ENCODE measurements at places on chromosomes 16 and 17.

DNA sequence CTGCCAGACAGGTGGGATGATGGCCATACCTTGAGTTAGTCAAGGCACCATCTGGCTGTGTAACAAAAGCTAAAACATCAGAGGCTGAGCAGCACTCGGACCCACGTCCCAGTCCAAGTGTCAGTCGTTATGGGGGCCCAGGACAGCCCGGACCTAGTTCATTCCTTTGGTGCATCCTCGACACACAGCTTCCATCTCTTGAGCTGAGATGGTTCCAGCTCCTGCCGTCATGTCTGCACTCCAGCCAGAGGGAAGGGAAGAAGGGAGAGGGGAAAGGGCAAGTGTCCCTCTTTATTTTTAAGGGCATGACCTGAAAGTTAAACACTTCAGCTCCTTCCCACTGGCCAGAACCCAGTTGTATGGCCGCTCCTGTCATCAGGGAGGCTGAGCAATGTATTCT, 218.0 kb downstream of the SEC14L1 start:
- DNase-seq, result no peak

DNA sequence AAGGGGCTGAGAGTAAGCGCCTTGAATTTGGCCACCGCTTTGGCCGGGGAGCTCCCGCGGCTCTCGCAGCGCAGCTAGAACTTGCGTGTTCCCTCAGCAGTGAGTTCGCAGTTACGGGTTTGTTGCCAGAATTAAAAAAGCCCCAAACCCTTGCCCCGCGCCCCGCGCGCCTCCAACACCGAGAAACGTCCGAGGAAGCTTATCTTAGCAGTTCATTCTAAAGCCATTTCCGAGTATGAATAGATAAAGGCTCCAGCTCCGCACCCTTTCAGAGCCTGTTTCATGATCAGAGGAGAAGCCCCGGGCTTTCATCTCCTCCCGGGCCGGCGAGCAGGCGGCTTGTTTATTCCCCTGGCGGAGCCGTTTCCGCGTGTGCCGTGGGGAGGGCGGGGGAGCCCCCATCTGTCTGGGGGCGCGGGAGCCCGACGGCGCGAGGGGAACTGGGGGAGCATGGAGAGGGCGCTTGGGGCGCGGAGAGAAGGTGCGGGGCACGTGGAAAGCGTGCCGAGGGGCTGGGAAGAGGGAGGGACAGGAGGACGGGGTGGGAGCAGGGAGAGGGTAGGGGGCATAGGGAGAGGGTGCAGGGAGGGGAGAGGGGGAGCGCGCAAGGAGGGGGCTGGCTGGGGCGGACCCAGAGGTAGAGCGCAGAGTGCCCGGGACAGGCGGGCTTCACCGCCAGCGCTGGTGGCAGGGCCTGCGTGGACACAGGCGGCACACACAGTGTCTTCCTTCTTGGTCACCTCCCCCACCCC, 9.9 kb downstream of the TBX4 start:
- DNase-seq, result no peak

- no peak for DNase-seq
Observed at GRCh38 chr17:29158488-29159275, 21.5 kb downstream of the MYO18A start.

GRCh38 chr17:79176792-79177601, 102.4 kb downstream of the ENGASE start:
- DNase-seq, result no peak

DNA sequence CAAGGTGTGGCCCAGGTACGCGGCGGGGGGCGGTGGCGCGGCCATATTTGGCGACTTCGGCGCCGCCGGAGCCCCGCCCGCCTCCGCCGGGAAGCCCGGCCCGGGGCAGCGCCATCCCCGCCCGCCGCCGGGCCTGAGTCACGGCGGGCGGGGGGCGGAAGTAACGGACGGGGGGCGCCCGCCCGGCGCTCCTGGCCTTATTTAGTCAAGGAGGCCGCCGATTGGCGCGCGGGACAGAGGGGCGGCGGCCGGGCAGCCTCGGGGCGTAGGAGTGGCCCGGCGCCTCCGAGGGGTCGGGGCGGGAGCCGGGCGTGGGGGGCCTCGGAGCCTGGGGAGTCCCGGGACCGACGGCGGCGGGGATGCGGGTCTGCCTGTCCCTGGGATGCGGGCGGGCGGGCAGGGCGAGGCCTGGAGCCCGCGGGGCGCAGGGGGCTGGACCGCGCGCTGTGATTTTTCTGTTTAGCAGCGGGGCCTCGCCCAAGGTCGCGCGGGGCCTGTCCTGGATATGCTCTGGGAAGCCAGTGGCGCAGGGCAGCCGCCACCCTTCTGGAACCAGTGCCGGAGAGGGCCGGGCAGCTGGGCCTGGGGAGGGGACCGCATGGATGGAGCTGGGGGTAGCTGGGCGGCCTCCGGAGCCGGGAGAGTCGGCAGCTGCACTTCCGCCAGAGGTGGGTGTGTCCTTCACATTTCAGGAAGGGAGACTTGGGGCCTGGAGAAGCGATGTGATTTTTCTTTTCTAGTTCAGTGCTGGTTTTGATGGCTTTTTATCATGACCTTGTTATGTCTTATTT, 2.3 kb upstream of the ACTG1 start:
- DNase-seq, result no peak

GRCh38 chr17:83177611-83178532, 98.5 kb downstream of the METRNL start:
- no peak for DNase-seq

DNA sequence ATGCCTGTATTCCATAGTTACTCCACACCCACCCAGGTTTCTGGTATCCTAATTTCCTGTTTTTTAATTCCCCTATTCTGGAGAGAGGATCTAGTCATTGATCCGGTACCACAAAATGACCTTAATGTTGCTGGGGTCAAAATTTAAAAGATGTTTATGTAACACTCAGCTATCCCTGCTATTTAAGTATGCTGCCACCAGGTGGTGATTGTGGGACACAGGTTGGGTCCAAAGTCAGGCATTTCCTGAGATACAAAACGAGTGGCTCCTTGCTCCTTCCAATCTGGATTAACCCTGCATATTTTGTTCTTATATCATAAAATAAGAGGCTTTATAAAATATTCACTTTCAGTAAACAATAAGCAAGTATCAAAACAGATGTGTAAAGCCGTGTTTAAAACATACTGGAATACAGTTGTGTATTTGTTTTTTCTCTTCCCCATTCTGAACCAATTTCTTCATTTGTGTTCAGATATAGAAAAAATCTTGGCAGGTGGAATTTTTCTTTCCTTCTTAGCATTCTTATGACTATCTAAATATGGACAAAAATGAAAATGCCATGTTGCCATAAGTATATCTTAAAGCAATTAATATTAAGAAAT, 16.3 kb downstream of the HS3ST4 start:
- no peak for DNase-seq

GRCh38 chr17:45106096-45106495, 26.2 kb downstream of the PLCD3 start:
- DNase-seq, result no peak

GRCh38 chr17:17510456-17511292, 14.5 kb upstream of the RASD1 start:
- no peak for DNase-seq

GRCh38 chr16:35733971-35734702, 2274.7 kb downstream of the TP53TG3F start:
- no peak for DNase-seq

DNA sequence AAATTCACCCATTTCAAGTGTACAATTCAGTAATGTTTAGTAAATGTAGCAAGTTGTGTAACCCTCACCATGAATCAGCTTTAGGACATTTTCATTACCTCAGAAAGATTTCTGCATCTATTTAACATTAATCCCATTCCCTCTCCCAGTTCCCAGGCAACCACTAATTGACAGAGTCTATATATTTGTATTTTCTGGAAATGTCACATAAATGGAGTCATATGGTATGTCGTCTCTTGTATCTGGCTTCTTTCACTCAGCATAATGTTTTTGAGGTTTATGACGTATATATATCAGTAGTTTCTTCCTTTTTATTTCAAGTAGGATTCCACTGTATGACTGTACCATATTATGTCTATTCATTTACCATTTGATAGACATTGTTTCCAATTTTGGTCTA, 199.8 kb downstream of the CYB561 start:
- DNase-seq, result no peak

GRCh38 chr16:89366561-89367537, 123.5 kb downstream of the ANKRD11 start:
- DNase-seq, result no peak

DNA sequence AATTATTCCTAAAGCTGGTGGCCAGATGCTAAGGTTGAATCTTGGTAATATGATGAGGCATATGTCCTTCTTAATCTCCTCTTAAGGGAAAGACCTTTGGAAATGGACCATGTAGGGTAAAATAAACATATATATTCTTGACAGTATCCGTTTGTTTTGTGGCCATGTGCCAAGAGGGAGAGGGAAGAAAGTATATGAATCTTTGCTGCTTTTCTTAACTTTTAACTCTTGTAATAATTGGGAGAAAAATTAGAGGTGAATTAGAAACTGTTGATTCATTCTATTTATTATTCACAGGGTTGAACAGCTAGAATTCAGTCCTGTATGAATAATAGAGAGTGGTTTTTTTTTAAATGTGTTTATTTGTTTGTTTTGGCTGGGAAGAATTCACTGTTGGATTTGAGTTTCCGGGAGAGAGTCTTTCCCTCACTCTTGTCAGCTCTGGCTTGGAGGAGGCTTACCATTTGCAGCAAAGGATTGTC, 31.6 kb downstream of the AATF start:
- DNase-seq, result no peak

- DNase-seq, result no peak
Observed at GRCh38 chr17:78883533-78884131, 19.4 kb downstream of the CEP295NL start.

DNA sequence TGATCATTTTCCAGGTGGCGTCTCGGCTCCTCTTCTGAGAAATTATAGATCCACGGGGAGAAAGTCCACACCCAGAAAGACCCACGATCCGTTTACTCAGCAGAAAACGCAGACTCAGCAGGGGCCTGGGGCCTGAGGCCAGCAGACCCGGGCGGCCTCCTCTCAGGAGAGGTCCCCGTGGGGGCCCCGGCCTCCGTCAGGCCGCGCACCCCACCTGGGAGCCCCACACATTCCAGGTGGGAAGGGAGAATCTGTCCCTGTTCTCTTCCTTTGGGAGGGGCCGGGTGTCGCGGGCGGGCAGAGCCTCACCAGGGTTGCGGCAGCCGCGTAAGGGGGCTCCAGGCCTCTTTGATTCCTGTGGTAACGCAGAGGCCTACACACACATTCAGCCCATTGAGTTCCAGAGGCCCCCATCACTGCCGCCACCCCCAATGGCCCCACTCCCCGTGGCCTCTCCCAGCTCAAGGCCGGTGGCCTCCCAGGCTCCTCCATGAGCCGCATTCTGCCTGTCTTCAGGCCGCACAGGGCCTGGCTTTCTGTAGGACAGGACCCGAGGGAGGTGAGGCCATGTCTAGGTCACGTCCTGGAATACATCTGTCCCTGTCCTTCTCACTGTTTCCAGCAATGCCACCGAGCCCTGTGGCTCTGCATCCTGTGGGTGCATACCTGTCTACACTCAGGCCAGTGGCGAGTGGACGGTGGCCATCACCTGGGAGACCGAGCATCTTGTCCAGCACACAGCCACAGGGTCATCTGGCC, 1.6 kb upstream of the IGFALS start:
- no peak for DNase-seq

DNA sequence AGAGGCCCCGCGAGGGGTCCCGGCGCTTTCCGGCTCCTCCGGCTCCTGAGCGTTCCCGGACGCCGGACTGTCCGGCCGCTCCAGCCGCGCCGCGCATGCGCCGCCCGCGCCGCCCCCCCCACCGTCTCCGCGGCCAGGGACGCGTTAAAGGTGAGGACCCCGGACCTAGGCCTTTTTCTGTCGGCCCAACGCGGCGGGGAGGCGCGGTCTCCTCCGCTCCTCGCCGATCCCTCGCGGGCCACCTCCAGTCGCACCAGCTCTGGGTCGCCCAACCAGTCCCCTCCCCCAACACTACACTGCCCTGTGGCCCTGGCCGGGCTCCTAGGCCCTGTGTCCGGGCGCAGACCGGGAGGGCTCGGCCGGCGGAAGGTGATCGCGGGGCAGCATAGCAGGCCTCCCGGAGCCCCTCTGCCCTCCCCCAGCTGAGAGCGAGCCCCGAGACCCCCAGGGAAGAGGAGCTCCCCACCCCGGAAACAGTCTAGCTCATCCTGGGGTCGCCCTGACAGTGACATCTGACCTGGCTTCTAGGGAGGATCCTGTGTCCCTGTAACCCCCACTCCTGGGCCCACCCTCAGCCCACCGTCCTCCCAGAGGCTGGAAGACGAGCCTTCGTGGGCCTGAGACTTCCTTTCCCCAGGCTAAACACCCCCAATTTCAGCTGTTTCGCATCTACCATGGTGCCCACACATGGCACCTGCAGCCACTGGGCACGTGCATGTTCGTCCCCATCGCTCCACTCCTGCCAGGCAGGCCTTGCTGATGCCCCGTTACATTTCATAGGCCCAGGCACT, 14.7 kb upstream of the BCAR1 start:
- no peak for DNase-seq

- no peak for DNase-seq
Observed at GRCh38 chr16:83269048-83269447, 538.7 kb upstream of the HSBP1 start.

DNA sequence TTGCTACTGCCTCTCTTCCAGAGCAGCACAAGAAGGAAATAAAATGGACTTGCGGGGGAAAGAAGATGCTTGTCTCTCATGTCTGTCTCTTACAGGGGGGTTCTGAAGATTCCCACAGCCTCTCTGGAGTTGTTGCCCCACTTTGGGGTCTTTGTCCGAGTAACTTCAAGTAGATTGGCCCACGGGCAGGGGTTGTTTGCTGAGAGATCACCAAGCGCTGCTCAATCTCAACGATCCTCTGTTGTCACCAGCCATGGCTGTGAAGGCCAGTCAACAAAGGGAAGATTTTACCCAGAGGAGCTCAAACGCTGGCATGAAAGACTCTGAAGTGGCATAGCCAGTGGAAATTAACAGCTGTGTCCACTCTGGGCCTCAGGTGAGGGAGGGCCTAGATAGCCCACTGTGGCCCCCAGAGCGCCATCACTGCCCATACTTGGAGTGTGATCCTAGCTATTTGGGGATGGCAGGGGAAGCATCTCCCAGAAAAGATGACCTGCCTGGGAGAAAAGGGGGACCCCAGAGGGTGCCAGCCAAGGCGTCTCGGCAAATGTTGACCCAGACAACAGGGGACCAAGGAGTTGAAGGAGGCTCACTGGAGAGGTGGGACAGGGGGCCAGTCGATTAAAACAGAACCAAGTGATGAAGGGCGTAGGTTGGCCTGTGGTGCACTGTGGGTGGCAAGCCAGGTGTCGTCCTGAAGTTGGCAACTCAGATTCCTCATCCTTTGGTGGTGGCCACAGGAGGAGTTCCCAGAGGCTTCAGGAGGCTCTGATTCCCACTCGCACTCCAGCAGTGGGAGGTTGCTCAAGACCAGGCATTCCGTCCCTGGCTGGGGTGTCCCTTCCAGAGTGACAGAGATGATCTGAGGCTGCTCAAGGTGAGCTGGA, 28.0 kb downstream of the SLC13A5 start:
- DNase-seq, result no peak

- no peak for DNase-seq
Observed at GRCh38 chr17:45828171-45828570, 16.5 kb upstream of the SPPL2C start.

- no peak for DNase-seq
Observed at GRCh38 chr17:30476726-30477082, 504 bp upstream of the GOSR1 start.

All from cerebellar nuclear complex (tissue), 1 donor.